Left ventricle myocardium inferior (tissue), 1 donor: ENCODE measurements at places on chromosomes 4 and X. TPM values are rescaled to one million over a fixed set of nuclear protein-coding genes. Genes with fewer than 3 reads are reported as not detected.

Gene PF4V1
- total RNA-seq, result not detected

Gene HPGD
- 1.4 TPM for total RNA-seq

Gene MTNR1A
- total RNA-seq, result not detected

Gene SOWAHB
- not detected for total RNA-seq

Gene CNKSR2
- total RNA-seq, result 0.47 TPM

Gene GYPA
- not detected for total RNA-seq

Gene DUSP9
- total RNA-seq, result not detected

Gene DUSP21
- not detected for total RNA-seq

Gene FAM47E
- total RNA-seq, result 3.0 TPM

Gene HMGN5
- 3.1 TPM for total RNA-seq

Gene BMPR1B
- 3.0 TPM for total RNA-seq

Gene OCIAD2
- 16.9 TPM for total RNA-seq

Gene UCP1
- total RNA-seq, result not detected

Gene FGFRL1
- total RNA-seq, result 22.4 TPM
